ENCODE measurements at places on chromosomes 6 and 20.

DNA sequence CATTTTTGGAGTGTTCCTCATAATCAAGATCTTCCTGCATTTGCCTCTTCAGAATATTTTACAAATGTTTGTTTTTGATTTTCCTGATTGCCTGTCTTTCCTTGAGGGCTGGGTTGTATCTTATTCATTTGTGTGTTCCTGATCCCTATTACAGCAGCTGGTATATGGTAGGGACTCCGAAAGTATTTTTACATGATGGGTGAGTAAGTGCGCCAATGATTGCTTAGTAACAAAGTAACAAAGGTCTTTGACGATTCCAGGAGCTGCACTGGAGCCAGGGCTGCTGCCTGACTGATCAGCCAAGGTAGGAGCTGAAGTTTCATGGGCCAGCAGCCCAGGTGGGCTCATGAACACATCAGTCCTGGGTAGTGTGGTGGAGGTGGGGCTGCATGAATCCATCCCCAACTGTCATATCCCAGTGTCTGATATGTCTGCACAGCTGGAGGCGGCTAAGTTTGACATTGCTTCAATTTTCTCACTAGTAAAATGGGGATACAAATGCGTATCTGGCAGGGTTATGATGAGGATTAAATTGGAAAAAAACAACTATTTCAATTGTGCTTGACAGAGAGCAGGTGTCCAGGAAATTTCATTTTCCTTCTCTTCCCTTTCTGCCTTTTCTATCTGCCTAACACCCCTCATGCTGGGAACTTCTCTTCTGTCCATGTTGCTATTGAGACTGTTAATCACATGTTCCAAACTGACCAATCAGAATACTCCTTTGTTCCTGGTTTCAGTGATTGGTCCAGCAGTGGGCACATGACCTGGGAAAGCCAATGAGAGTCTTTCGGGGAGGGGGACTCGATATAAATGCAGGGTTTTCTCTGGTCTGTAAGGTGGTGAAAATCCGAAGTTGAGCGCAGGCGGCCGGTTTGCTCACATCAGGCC, 90.7 kb downstream of the CDH26 start:
- DNase-seq, result no peak

GRCh38 chr20:49893242-49894072, 21.9 kb downstream of the SPATA2 start:
- no peak for DNase-seq

GRCh38 chr6:5435449-5435848, 174.1 kb downstream of the FARS2 start:
- no peak for DNase-seq

GRCh38 chr20:44948107-44948506, 12.1 kb downstream of the TOMM34 start:
- DNase-seq, result no peak

GRCh38 chr6:89789980-89790379, 29.6 kb downstream of the MDN1 start:
- no peak for DNase-seq

Measured in NCI-H2171 (cell line).